IMR-90 (cell line): ENCODE measurements at places on chromosomes 3 and 15. TPM values are rescaled to one million over a fixed set of nuclear protein-coding genes. Genes with fewer than 3 reads are reported as not detected.

The CNTN6 gene
- total RNA-seq: not detected in 2 replicates

The DCBLD2 gene
- 196 and 275 TPM in 2 replicates for total RNA-seq

The MUC13 gene
- not detected in 2 replicates for total RNA-seq

The NR1I2 gene
- not detected in 2 replicates for total RNA-seq

The GOLGA8N gene
- total RNA-seq: 0.72 and 0.83 TPM in 2 replicates

The PP2D1 gene
- not detected in 2 replicates for total RNA-seq

The OR5K2 gene
- total RNA-seq: not detected in 2 replicates

The MOBP gene
- not detected in 2 replicates for total RNA-seq

The ACTC1 gene
- total RNA-seq: 0.83 and 1.1 TPM in 2 replicates

The MEX3B gene
- total RNA-seq: 3.6 and 6.7 TPM in 2 replicates

The NANOGP8 gene
- total RNA-seq: not detected in 2 replicates

The FOXL2 gene
- total RNA-seq: not detected in 2 replicates

The RYR3 gene
- total RNA-seq: 0.18 TPM in 1 of 2 replicates, not detected in the other

The TLR9 gene
- not detected in 2 replicates for total RNA-seq

The TRPM1 gene
- total RNA-seq: 0.28 TPM in 1 of 2 replicates, not detected in the other

DNA sequence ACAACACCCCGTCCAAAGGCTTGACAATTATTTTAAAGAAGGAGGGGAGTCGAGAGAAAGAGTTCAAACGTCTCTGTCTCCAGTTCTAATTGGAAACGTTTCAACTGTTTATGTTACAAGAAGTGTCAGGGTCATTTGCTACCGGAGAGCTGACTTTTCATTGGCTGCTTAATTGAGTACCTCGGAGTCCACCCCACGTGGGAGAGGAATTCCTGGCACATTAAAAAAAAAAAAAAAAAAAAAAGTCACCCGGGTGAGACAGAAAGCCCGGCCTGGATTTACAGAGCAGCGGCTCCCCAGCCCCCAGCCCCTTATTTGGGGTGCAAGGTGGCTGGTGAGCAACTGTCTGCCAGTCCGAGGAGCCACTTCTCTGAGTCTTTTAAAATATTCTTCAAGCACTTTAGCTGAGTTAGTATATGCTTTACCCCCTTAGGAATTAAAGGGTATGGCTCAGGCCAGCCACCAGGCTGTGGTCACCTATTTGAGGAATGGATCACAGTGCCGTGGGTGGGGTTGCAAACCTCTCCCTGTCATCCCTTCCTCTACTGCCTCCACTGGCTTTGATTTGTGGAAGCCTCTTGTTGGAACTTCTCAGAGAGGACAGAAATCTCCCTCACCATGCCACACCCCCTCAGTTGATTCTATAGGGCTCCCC is 3.9 kb upstream of the TLE3 start:
- peak; percentile 86 for DNase-seq

DNA sequence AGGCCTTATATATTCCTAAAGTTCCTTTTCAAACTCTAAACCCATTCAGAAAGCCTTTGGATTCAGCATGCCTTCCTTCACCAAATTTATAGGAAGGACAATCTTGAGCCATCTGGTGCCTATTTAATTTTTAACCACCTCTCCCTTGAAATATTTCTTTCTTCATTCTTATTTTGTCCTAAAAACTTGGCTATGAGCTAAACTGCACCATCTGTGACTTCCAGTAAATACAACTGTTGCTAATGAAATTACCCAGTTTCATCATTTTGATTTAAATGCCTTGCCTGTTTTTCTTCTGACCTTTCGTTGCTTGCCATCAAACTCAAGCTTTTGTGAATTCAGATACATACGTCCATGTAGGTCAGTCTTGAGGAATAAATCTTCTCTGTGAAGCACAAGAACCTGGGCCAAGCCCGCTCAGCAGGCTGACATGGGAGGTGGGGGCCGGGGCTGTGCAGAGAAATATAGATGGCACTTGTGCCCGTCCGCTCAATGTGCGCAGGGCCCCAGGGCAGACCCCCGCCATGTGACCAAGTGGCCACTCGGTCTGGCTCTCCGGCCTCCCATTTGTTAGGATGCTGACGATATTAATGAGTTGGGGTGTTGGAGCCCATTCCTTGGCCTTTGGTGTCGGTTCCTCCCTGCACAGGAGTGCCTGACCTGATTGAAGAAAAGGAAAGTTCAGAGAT is 335.9 kb downstream of the VPS13C start:
- no peak for DNase-seq

DNA sequence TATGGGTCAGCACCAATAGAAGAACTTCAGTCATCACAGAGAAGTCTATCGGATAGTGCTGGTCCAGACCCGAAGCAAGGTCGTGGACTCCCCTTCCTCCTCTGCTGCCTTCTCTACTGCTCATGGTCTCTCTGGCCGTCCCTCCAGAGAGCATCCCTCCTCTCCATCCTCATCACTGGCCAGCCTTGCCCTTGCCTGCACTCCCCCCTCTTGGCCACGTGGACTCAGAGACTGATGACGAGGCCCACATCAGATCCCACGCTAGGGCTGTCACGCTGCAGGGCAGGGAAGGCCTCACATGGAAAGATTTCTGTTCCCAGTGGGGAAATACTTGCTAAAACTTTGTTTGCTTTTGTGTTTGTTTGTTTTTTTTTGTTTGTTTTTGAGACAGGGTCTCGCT is 35.3 kb downstream of the IGDCC3 start:
- no peak for DNase-seq

DNA sequence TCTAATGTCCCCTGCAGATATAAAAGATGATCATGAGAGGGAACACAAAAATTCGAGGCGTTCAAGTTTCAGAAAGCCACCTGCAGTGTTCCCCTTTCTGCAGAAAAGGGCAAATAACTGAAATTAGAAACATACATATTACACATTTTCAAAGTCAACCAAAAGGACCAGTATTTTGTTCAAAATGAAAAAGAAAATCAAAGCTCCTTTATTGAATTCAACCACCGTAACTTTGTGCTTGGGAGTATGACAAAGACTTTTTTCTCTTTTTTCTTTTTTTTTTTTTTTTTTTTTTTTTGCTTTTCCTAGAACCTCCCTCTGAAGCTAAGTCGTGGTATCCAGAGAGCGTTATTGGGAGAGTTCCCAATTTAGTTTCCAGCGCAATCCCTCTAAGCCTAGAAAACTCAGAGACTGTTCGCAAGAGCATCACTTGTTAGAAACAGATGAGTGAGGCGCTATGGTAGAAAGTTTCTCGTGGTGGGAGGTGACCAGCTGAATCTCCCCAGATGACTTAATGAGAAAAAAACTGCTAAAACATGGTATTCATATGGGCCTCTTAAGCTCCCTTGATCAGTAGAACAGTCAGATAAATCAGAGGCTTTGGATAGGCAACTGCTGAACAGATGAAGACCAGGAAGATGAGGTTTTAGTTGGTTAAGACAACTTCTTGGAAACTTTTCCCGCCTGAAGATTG is 77.4 kb downstream of the MB21D2 start:
- DNase-seq: no peak

- peak; percentile 20 for DNase-seq
These were observed 880 bp downstream of the NISCH start for GRCh38 chr3:52456169-52456799.

DNA sequence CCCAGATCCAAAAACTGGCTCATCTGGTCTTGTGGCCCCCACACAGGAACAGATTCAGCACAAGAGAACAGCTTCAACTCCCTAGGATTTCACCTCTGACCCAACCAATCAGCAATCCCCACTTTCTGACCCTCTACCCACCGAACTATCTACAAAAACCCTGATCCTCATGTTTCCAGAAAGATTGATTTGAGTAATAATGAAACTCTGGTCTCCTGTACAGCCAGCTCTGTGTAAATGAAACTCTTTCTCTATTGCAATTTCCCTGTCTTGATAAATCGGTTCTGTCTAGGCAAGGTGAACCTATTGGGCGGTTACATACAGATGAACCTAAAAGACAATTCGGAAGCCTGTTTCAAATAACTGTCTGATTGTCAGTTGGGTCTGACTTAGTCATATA is 847.6 kb upstream of the ALCAM start:
- no peak for DNase-seq

DNA sequence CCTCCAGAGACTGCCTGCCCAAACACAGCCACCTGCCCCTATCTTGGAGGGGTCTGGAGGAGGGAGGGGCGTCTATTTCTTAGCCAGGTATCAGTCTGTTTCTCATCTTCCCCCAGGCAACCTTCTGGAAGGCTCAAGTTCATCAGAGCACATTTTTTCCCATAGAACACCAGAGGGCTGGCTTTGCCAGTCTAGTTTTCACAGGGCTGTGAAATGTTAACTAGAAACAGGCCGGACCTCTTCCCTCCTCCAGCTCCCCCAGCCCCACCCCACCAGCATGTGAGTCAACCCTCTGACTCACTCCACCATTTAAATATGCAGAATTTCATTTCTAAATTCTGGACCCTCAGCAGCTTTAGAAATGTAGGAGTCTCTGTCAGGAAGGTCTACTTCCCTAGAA is 66.9 kb downstream of the SLCO2A1 start:
- DNase-seq: peak; percentile 79

DNA sequence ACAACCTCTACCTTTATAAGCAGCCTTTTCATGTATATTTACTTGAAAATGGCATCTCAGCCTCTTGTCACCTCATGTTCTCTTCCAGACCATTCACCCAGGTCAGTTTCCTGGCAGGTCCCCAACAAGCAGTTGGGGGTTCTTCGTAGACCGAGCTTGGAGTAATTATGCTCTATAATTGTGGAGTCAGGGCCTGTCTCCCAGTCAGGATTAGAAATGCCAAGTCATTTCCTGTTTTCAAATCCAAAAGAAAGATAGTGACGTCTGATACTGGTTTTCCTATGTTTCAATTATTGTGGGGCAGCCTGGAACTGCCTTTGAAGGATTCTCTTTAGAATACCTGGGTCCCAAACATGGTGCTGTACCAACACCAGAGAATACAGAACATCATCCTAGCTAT is 430.6 kb downstream of the MECOM start:
- peak; percentile 64 for DNase-seq

DNA sequence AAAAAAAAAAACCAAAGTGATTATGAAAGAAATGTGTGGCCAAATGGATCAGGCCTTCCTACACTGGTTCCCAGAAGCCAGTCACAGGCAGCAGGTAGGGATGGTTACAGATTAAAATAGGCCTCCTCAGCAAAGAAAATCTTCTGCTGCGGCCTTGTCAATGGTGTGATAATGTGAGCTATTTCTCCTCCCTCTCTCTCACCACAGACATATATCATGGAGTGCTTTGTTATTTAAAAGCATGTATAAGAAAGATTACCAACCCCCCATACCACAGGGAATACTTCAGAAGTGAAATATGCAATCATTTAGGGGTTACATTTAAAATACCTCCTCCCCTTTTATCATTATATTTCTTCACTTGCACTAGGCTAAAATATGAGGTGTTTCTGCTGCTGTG is 32.2 kb upstream of the LRTM1 start:
- no peak for DNase-seq

DNA sequence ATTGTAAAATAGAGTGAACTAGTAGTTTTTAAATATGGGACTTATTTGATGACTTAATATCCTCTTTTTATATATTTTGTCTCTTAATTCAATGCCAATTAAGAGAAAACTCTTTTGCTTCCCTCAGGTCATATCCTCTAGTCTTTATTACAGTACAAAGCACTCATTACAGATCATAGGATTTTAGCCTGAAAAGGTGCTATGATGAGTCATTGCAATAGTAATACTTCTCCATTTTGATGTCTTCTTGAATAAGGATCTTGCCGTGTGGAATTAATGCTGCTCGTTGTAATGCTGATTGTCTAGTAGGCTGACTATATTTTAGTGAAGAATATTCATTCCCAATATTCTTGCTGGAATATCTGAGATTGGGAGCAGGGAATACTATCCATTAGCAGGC is 612.2 kb upstream of the GOLIM4 start:
- DNase-seq: no peak

DNA sequence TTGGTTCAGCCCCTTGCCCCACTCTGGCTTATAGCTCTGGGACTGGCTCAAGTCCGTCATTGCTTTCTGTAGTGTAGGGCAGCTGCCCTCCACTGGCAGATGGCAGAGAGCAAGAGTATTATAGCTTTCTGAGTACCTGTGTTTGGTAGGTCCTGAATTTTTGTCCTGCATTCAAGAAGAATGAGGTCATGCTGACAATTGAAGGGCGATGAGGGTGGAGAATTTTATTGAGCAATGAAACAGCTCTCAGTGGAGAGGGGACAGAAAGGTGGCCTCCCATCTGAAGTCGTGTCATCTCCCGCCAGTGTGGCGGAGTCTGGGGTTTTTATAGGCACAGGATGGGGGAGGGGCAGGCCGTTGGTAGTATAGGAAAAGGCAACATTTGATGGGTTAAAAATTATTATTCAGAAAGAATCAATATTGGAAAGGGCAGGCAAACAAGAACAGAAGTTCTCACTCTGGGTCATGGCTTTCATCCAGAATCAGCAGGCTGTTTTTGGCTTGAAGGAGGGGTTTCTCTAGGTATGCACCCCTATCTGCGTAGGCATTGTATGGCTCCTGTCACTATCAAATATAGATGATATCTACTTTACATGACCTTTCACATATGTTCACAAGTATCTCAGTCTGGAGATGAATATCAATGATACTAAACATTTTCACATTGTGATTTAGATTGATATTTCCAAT is 1239.7 kb upstream of the ALCAM start:
- DNase-seq: no peak

GRCh38 chr3:59388555-59389270 is 338.9 kb upstream of the CFAP20DC start:
- DNase-seq: no peak

- peak; percentile 85 for DNase-seq
These were observed 194.6 kb downstream of the SUCLG2 start for GRCh38 chr3:67459796-67460195.

GRCh38 chr15:25441111-25441510 is 2.3 kb upstream of the UBE3A start:
- no peak for DNase-seq

DNA sequence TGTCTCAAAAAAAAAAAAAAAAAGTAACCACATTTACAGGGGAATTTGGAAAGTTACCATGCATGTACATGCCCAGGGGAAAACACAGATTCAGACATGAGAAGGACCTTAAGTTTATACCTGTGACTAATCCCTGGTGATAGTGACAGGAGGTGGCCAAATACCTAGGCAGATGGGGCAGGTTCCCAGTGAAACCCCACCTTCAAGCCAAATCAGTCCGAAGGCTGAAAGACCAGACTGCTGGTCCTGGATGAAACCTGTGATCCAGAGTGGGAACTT is 15.8 kb downstream of the SPCS1 start:
- DNase-seq: no peak

DNA sequence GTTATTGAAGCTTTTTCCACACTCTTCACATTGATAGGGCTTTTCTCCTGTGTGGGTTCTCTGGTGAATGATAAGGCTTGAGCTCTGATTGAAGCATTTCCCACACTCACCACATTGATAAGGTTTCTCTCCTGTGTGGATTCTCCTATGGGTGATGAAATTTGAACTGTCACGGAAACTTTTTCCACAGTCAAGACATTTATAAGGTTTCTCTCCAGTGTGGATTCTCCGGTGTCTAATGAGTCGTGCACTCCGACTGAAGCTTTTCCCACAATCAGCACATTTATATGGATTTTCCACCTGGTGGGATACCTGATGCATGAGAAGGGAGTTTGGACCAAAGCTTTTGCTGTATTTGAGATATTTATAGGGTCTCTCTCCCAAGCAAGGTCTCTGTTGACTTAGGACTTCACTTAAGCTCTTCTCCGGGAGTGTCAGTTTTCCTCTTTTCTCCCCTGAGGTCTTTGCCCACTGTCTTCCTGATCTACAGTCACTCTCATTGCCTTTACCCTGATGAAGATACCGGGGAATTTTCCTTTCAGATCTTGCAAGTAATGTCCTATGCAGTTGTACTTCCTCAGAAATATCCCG is 9.4 kb downstream of the ZSCAN29 start:
- no peak for DNase-seq

GRCh38 chr3:147651107-147651778 is 242.1 kb downstream of the ZIC1 start:
- peak; percentile 2 for DNase-seq

GRCh38 chr3:160127308-160127707 is 97.9 kb upstream of the C3orf80 start:
- no peak for DNase-seq

- no peak for DNase-seq
These were observed 95.2 kb downstream of the CLDN1 start for GRCh38 chr3:190227064-190227463.
